Stomach (tissue), 19 donors: ENCODE measurements at places on chromosomes 7 and 10.

GRCh38 chr7:13072014-13072413 lies 384.6 kb downstream of the ARL4A start:
- no peak overlapping the region for H3K27ac ChIP-seq
- no peak overlapping the region for H3K4me3 ChIP-seq
- no peaks in the 10 kb centered on the region for H3K4me1 ChIP-seq
- no peaks in the 10 kb centered on the region for H3K36me3 ChIP-seq
- no peaks in the 10 kb centered on the region for H3K27me3 ChIP-seq
- no peak for DNase-seq

- no peak overlapping the region for H3K27ac ChIP-seq
- H3K4me3 ChIP-seq, result no peak overlapping the region
- H3K27me3 ChIP-seq, result no peaks in the 10 kb centered on the region
- H3K4me1 ChIP-seq, result peaks cover 6% of the 10 kb centered on the region
Observed at GRCh38 chr10:16653224-16653623, 131.5 kb upstream of the C1QL3 start.

- no peak overlapping the region for H3K27ac ChIP-seq
- no peaks in the 10 kb centered on the region for H3K27me3 ChIP-seq
- DNase-seq, result no peak
- no peaks in the 10 kb centered on the region for H3K4me1 ChIP-seq
- H3K36me3 ChIP-seq, result no peaks in the 10 kb centered on the region
Observed at GRCh38 chr7:13016592-13017332, 329.3 kb downstream of the ARL4A start.

- no peaks in the 10 kb centered on the region for H3K36me3 ChIP-seq
- peak overlapping the region; percentile 29 for H3K4me3 ChIP-seq
- no peaks in the 10 kb centered on the region for H3K4me1 ChIP-seq
Observed at GRCh38 chr10:105837951-105838350, 1196.9 kb downstream of the SORCS3 start.
